ENCODE measurements at places on chromosomes 7 and 10.

DNA sequence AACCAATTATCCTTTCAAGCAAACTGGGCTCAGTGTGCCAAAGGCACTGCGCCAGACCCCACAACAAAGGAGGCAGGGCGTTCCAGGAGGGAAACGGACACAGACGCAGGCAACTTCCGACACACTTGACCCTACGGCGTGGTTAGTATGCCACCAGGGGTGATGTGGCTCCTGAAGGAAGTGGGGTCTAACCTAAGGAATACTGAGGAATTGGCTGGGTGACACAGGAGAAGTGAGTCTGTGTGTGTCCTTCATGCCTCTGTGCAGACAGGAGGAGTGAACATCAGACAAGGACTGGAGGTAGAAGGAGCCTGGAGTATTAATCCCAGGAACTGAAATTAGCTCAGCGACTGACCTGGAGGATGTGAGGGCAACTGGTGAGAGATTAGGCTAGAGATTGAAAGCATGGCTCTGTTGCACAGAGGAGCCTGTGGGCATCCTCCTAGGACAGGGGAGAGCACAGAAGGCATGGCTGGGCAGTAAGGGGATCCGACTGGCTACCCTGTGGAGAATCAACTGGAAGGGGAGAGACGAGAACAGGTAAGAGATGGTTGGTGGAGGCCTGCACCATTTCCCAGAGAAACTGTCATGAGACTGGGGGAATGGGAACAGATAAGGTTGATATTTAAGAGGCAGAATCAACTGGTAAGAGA, 27.8 kb downstream of the GSDME start:
- DNase-seq, result peak; percentile 37

DNA sequence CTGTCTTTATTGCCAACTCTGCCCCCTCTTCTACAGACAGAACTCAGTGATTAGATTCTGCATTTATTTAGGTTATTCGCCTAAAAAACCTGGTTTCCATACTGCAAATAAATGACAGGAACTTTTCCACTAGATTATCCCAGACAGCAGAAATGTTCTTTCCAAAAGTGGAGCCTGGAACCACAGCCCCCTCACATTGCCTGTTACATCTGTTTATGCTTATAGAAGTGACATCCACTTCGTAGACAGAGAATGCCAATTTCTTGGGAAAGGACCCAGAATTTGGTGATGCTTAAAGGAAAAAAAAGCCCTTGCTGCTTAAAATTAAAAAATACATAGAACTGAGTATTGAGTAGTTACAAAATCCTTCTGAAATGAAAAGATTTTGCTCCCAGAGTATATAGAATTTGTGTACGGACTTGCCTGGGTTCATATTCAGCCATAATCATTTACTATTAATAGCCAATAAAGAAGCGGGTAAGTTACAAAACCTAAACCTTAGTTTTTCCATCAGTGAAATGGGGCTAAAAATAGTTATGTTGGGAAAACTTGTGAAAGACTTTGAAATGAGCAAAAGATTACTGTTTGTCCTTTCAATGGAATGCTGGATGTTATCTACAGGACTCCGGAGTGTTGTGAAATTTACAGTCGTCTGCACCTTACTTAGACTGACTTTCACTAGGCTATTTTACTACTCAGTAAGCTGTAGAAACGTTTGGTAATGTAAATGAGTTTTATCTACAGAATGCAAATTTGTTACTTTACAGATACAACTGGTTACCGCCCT, 1.1 kb upstream of the PPP1R9A start:
- DNase-seq, result no peak

DNA sequence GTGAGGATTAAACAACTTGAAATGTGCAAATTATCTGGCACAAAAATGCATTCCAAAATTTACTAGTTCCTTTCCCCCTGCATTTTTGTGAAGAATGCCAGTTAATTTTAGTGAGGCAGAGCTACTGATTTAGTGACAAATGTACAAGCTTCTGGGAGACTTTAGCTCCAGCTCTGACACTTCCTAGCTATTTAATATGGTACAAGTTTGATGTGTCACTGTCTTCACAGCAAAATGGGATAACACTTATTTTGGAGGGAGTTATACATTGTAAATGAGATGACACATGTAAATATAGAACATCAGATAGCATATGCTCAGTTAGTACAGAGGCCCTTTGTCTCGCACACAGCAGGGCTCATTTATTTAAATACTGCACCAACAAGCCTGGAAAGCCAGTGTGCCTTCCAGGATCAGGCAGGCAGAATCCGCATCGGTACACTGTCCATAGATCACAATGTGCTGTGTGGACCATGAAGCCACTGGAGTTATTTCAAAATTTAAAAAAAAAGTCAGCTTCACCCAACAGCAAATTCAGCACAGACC, 48.7 kb downstream of the ELMO1 start:
- DNase-seq, result no peak

DNA sequence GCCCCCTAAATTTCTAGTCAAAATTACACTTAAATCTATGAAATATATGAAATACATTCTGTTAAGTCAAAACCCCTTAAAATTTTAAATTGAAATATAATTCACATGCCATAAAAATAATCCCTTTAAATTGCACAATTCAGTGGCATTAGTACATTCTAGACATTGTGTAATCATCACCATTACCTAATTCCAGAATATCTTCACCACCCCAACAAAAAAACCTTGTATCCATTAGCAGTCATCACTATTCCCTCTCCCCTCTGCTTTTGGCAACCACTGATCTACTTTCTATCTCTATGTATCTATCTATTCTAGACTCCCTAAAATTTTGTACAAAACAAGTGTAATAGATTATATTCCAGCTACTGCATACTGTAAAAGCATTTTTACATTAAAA, 261.2 kb downstream of the GLI3 start:
- no peak for DNase-seq

GRCh38 chr10:87600581-87600980, 59.1 kb upstream of the PAPSS2 start:
- no peak for DNase-seq

- DNase-seq, result no peak
Measured at GRCh38 chr10:103573205-103573487, 79.6 kb downstream of the NEURL1 start.

DNA sequence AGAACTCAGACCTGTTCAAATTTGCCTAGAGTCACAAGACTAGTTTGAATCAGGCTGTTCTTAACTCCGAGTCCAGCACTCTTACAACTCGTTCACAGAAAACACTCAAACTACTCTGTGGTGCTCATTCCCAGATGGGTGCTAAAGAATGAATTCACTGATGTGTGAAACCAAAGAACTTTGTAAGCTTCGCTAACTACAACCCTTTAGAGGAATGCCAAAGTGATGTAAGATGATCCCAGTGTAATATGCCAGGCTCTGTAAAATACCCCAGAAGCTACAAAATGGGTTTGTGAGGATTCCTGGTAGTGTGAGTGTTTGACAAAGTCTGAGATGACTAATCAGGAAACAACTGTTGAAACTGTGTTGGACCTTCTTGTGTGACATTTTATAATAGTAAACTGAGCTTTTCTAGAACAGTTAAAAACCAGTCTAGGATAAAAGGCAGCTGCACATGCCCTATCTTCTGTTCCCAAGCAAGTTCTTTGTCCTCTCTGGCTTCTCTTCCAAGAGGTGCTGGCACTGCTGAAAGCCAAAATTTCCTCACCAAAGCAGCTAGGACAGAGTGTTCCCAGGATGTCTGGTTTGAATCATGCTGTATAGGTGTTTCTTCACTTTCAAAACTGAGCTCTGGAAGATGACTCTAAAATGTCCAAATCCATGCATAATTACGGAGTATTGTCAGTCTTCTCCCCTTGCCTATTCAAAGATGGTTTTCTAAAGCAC, 527.6 kb downstream of the SORCS1 start:
- DNase-seq, result no peak

GRCh38 chr7:30159163-30159562, 24.4 kb downstream of the MTURN start:
- no peak for DNase-seq

GRCh38 chr7:6637544-6638229, 569 bp downstream of the ZNF316 start:
- no peak for DNase-seq

GRCh38 chr10:86090807-86091206, 275.8 kb downstream of the GRID1 start:
- no peak for DNase-seq

- DNase-seq, result no peak
Measured at GRCh38 chr10:50417486-50417885, 166.2 kb upstream of the ASAH2 start.

- DNase-seq, result no peak
Measured at GRCh38 chr7:50805447-50806125, 22.9 kb upstream of the GRB10 start.

GRCh38 chr10:91590904-91591796, 41.7 kb downstream of the PPP1R3C start:
- no peak for DNase-seq

- DNase-seq, result no peak
Measured at GRCh38 chr10:42972946-42973345, 103.9 kb upstream of the RET start.

- DNase-seq, result no peak
Measured at GRCh38 chr7:117825132-117825531, 48.1 kb downstream of the CTTNBP2 start.

DNA sequence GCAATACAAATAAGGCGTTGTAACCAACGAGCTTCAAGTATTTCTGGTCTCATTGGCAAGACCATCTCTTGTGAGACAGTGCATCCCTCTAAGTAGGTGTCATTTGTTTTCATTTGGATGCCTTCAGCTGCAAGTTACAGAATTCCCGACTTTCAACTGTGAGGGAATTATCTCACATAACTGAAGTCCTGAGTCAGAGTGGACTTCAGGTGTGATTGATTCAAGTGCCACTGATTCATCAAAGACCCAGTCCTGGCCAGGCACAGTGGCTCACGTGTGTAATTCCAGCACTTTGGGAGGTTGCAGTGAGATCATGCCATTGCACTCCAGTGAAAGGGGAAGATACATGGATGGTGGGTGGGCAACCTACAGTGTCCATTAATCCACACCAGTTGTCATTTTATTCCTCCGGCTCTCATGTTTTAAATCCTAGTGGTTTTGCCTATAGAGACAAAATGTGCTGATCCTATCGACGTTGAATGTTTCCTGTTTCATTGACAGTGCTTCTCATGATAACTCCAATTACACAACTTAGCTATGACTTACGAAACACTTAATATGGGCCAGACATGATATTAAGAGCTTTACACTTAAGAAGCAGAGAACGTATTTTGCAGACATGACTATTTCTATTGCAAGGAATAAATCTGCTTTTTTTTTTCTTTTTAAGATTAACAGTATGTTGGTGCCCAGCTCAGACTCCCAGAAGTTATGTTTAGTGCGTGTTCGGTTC, 268.0 kb downstream of the FRMD4A start:
- DNase-seq, result no peak

DNA sequence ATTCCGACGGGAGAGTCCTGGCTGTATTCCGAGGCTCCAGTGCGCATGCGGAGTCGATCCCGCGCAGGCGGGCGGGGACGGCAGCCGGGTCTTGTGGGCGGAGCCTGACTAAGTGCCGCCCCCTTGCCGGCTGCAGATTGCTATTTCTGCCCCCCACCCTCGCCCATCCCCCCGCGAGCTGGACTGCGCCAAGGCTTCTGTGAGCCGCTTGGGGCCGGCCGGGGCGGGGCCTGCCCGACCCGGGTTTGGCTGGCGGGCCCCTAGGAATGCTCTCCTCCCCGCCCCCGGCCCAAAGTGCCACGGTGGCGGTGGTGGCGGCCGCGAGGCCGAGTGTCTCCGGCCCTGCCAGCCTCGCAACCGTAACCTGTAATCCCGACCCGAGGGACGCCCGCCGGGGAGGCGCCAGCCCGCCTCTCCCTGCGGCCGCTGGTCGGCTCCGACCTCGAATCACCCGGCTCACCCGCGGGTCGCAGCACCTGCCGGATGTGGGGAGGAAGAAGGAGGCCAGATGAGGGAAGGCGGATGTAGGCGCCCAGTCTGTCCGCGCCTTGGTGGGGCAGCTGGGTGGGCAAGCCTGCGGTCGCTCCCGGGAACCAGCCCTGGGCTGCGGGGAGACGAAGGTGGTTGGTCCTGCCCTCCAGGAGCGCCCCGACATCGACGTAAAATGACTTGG, 702 bp upstream of the KAZALD1 start:
- DNase-seq, result peak; percentile 93

GRCh38 chr10:126392469-126392868, 4.2 kb upstream of the ADAM12 start:
- DNase-seq, result no peak

GRCh38 chr7:101686030-101686429, 56.9 kb upstream of the MYL10 start:
- DNase-seq, result no peak

DNA sequence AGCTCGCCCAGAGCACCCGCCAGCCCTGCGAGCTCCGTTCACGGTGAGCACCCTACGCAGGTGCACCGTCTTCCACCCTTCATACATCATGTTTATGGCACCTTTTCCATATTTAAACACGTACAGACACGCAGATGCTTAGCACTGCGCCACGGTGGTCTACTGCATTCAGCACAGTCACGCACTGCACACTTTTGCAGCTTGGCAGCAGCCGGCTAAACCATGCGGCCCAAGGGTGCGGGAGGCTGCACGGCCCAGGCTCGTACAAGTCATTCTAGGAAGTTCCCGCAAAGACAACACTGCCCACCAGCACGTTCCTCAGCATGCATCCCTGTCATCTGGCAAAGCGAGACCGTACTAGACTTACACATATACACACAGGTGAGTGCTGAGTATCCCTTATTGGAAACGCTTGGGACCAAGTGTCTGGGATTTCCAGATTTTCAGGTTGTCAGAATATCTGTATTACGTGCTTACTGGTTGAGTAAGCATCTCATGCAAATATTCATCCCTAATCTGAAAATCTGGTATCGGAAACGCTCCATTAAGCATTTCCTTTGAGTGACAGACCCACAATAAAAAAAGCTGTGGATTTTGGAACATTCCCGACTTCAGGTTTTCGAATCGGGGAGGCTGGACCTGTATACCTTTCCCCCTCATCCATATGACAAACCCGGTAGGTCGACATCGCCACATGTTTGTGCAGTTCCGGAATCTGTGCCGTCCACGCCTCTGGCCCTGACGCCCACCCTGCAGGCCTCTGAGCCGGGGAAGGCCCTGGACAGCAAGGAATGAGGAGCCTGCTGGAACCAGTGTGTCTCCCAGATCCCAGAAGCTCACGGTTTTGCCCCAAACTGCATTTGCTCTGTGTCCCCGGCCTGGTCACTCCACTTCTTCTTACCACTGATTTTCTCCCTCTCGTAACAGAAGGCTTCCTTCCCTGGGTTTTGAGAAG, 222.2 kb downstream of the ELFN1 start:
- DNase-seq, result no peak
